ENCODE measurements at places on chromosomes 16 and 17.

- no peak for DNase-seq
Measured at GRCh38 chr16:81041696-81042095, 6.1 kb downstream of the ATMIN start.

DNA sequence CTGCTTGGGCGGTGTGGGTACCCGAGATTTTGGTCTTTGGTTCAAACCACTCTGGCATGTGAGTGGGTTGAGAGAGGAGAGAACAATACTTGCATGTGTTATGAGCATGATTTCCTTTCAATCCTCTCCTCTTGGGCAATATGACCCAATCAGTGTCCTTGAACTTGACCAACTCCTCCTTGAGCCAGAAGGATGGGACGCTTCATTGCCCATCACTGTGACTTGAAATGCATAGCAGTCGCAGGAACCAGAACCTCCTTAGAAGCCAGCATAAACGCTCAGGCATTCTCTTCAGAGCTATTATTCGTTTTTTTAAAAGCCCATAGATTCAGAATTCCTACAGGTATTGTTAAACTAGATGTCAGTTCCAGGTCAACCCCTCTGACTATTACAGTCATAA is 367.4 kb downstream of the HAPSTR1 start:
- no peak for DNase-seq

DNA sequence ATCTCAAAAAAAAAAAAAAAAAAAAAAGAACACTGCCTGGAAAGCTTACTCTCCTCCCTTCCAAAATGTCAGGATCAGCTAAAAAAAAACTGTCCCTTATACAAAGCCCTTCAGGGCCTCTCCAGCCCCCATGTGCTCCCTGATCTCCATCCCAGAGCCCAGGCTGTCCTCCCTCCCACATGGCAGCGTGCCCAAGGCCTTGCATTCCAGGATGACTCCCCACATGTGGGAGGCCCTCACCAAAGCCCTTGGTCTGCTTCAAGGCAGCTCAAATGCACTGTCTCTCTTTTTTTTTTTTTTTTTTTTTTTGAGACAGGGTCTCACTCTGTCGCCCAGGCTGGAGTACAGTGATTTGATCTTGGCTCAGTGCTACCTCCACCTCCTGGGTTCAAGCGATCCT is 2.3 kb downstream of the FDXR start:
- DNase-seq: no peak

DNA sequence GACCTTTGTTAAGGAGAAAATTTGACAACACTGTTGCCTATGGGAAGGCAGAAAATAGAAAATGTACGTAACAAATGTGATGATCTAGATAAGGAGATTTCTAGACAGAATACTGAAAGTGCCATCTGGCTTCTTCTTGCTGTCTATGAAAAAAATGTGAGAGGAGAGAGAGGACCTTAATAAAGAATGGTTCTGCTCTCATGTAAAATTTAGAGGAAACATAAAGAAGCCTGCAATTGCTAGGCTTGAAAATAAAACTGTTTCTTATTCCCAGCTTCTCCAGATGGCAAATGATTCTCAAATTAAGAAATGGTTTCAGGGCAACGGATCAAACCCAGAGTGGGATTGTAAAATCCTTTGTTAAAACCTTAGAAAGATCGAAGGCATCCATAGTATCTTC is 128.5 kb downstream of the CDK5R1 start:
- DNase-seq: no peak

GRCh38 chr16:12546918-12547607 is 256.6 kb downstream of the CPPED1 start:
- no peak for DNase-seq

GRCh38 chr17:79814974-79815835 is 18.3 kb upstream of the CBX8 start:
- no peak for DNase-seq

DNA sequence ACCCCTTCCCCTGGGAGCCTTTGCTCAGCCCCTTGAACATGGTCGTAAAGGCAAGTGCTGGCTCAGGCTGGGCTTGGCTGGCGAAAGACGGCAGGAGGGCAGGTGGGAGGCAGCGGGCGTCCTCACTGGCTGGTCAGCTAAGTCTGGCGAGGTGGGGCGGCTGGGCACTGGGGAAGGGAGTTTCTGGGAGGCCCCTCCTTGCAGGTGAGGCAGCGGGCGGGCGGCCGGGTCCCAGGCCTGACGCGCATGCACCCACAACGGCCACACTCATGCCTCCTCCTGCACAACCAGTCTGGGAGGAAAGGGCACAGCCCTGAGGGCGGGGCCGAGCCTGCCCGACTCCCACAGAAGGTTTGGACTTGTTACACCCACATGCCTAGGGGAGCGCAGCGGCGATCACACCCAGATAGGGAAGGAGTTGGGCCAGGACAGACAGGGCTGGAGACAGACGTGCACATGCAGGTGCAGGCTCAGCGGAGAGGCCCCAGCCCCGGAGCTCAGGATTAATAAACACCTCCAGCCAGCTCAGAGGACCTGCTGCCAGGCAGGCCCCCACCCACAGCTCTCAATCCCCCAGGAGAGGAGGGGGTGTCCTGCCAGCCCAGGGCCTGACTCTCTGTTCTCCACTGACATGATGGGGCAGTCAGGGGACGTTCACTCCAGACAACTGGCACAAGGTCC is at the start of gene EVPL:
TSS of gene EVPL (minus strand) at position 148 of the 681 bp plus-strand sequence. CDS start at position 40, 108 bp downstream.
- no peak for DNase-seq

DNA sequence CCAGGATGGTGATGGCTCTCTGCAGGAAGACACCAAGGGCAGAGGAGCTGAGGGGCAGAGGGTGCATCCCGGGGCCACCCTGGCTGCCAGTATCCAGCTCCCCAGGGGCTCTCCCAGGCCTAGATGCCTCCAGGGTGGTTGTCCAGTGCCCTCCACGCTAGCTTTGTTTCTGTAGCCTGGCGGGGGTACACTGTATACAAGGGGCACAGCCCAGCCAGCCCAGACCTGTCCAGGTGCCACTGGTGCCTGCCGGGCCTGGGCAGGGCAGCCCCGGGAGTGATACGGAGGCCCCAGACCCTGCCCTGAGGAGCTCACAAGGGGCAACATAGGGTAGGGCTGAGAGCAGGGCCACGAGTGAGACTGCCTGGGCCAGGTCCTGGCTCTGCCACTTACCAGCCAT is 14.6 kb upstream of the TRPV3 start:
- DNase-seq: no peak

DNA sequence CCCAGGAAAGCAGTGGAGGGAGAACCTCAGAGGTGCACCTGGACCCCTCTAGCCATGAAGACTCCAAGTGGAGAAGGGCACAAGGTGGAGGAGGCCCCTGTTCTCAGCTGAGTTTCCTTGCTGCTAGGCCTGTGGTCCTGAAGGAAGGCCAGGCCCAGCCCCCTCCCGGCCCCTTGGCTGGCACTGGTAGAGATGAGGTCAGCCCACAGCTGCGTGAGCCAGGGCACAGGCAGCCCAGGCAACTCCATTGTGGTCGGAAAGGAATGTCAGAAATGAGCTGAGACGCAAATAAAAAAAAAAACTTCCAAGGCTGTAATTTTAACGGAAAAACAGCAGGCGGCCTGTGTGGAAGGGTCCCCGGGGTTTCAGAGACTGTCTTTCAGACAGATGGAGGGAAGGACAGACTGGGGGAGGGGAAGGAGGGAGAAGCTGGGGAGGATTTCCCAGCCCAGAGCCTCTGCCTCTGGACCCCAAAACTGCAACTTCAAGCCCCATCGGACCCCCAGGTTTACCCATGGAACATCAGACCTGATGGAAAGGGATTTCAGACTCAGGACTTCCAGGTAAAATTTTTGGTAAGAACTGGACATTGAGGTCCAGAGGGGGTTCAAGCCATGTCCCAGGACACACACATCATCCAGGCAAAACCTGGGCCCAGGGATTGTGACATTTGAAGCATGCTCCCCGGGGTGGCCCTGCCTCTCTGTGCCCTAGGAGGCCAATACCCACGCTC is 25.6 kb upstream of the MRPS23 start:
- no peak for DNase-seq

DNA sequence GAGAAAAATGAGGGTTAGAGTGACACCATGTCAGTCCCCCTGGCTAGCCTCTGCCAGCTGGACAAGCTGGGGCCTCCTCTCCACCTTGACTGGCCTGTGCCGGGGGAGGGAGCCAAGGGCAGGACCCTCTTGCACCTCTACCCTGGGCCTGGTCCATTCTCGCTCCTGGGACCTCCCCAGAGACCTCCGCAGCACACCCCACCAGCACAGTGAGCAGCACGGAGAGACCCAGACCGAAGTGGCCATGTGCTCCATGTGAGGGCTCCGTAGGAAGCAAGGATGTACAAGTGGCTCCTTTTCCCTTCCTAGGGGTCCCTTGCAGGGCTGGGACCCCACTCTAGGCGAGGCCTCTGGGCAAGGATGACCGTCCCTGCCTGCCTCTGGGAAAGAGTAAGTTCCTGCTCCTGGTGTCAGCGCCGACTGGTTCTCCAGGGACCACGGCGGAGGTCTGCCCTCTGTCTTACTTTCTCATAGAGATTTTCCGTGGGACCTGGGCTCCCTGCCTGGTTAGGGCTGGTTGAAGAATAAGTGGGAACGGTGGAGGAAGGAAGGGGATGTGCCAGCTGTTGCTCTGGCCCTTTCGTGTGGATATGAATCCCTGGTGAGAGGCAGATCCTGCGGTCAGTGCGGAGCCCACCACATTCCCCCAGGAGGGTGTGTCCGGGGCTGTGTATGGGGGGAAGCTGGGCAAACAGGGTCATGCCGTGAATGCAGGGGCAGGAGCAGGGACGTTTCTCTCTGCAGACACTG is 124.2 kb downstream of the METRNL start:
- no peak for DNase-seq

DNA sequence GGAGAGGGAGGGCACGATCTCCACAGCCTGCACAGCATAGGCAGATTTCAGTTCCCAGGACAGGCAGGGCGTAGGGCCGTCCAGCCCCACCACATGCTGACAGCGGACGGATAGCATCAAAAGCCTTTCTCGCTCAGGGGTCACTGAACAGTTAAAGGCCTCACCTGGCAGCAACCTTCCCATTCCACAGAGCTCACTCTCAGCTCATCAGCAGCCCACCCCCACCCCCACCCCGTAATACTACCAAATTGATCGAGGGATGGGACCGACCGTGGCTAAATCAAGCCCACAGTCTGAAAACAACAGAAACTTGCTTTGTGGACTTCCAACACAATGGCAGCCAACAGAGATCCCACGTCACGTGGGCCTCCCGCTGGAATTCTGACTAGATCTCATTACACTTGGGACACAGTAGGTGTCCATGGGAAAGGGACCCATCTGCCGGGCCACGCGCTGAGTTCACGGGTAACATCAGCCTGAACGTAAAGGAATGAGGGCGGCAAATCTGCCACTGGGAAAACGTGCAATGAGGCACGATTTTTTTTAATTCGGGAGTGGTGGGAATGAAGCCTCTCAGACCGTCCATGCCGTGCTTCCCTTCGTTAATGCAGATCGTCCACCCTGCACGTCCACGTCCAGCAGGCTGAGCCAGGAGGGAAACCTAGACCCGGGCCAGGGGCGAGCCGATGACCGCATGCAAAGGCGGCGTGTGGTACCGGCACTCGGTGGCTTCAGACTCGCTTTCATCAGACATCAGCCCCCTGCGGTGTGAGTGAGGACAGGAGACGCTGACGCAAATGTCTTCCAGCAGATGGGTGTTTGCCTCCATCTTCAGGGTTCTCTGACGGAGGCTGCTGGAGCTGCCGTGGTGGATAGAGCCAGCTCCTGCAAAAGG is 92.1 kb downstream of the TBC1D16 start:
- no peak for DNase-seq

- no peak for DNase-seq
Measured at GRCh38 chr16:67206838-67207248, 7.9 kb downstream of the ELMO3 start.

Data from stimulated activated CD4-positive, alpha-beta T cell treated with anti-CD3 and anti-CD28 coated beads, TNF-alpha, amount 100 ng/mL, for 48 hours (primary cell).